ENCODE measurements at places on chromosomes 2 and 18.

- DNase-seq, result no peak
Measured at GRCh38 chr2:85994897-85995647, 106.3 kb upstream of the ST3GAL5 start.

DNA sequence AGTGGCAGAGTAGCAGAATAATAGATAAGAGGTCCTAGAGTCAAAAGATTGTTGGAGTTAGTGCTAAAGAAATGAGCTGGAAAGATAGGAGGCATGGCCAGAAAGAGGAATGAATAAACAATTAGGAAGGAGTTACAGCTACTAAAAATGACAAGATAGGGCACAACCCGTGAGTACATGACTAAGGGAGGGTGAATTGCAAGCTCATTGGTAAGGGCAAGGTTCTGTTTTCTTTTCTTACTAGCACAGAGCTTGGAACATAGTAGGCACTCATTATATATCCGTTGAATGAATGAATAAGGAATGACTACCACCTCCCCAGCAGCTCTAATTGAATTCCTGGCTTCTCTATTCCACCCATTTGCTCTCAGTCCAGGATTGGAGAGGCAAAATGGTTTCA is 5.7 kb upstream of the MARCO start:
- DNase-seq, result no peak

- no peak for DNase-seq
Measured at GRCh38 chr2:227973241-227973640, 101.8 kb downstream of the DAW1 start.

DNA sequence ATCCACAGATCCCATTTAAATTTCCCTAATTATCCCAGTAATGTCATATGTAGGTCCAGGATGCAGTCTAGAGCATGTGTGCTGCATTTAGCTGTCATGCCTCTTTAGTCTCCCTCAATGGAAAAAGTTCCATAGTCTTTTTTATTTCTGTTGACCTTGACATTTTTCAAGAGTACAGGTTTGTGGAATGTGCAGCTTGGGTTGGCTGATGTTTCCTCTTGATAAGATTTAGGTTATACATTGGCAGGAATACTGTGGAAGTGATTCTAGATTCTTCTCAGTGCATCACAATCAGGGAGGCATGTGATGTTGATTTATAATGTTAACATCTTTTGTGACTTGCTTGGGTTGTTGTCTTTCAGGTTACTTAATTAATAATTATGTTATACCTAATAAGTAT is 42.5 kb downstream of the PPM1B start:
- no peak for DNase-seq

GRCh38 chr2:218501665-218502064 is 66.5 kb downstream of the USP37 start:
- DNase-seq, result no peak

DNA sequence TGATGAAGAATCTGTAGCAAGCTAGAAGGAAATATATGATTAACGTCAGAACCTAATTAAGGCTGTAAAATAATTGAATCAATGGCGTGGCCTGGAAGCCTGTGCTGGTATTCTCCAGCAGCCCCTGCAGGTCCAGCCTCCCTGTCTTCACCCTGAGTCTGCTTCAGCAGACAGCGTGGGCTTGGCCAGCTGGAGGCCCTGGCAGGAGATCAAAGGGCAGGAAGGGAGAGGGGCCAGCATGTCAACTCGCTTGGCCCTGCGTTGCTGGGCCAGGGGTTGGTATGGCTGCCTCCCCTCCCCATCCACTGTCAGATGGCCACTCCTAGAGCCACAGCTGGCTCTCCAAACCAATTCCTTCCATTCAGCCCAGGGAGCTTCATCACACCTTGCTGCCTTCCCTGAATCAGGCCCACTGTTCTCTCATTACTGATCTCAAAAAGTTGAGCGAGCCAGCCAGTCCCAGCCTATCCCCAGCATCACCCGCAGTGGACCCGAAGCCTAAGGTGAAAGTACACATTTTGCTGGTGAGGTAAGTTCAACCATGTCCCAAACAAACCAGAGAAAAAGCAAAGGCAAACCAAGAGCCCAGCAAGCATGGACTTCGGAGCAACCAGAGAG is 228.4 kb upstream of the AGAP1 start:
- DNase-seq, result no peak

DNA sequence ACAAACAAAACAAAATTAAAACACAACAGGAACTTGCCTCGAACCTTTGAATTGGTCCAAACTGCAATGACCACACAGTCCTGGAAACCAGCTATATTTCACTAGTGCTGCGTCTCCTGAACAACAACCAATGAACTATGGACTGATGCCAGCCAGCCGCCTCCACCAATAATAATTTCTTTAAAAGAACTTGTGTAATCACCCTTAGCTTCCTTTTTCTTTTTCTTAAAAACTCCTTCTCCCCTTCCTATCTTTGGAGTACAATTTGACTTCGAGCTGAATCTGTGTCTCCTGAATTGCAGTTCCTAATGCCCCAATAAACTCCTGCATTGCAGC is 1.6 kb upstream of the CXXC1 start:
- DNase-seq, result no peak

GRCh38 chr2:28583899-28584553 is 88.2 kb downstream of the PLB1 start:
- DNase-seq, result no peak

GRCh38 chr2:215994911-215995310 is 18.4 kb downstream of the MREG start:
- no peak for DNase-seq

DNA sequence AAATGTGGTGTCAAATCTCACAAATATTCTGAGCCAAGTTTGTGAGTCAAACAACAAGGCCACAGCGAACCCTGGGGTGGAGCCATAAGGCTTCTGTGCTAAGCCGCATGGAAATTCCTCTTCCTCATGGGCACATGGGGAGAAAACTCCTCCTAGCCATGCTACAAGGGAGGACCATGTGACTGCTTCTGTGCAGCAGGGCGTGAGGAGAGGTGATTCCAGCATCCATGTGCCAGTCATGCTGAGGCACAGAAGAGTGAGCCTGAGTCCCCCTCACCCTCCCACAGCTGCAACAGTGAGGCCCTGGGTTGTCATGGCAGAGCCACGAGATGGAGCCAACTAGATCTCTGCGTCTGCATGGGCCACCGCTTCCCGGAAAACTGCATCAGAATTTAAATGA is 488.8 kb upstream of the RAB6C start:
- no peak for DNase-seq

- DNase-seq, result no peak
Measured at GRCh38 chr2:33205693-33206434, 259.1 kb downstream of the LTBP1 start.

DNA sequence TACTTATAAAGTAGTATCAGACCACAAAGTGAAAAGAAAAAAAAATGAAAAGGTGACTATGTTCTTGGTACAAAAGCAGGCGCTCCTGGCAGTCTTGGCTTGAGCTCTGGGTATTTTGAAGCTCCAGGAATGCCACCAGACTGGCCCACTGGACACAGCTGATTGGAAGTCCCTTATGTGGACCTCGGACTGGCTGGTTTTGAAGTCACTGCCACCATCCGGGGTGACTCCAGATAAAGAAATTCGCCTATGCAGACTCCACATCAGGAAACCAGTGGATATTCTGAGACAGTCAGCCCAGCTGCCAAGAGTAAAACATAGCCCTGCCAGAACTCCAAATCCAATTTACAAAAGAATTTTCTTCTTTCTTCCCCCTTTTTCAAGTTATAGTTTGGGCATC is 28.0 kb downstream of the ACKR3 start:
- no peak for DNase-seq

GRCh38 chr2:70490381-70490780 is 63.2 kb downstream of the TGFA start:
- no peak for DNase-seq
